ENCODE measurements at places on chromosomes 2 and 18. TPM values are rescaled to one million over a fixed set of nuclear protein-coding genes. Genes with fewer than 3 reads are reported as not detected.

CFAP53 gene
- total RNA-seq = 0.70 TPM

ACVR1C gene
- 3.3 TPM for total RNA-seq

IL36G gene
- not detected for total RNA-seq

GKN1 gene
- total RNA-seq = not detected
